NCI-H2171 (cell line): ENCODE measurements at places on chromosomes 6 and 20.
A peak's percentile ranks its signal among the peaks of the same experiment; 100 is the strongest.

DNA sequence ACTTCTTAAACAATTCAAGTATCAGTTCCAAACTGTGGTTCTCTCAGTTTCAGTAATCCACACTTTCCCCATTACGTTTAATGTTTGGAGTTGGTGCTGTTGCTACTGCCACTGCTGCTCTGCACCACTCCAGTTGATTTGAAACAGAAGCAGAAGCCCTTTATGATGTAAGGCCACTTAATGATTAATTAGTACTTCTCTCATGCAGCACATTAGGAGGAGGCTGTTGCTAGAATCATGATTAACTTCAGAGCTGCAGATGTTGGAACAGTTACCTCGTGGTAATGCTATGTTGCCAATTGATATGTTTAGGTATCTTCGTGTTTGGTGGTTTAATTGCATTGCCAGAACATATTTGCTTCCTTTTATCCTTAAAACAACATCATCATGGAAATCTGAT, 986.2 kb upstream of the CITED2 start:
- DNase-seq: no peak

DNA sequence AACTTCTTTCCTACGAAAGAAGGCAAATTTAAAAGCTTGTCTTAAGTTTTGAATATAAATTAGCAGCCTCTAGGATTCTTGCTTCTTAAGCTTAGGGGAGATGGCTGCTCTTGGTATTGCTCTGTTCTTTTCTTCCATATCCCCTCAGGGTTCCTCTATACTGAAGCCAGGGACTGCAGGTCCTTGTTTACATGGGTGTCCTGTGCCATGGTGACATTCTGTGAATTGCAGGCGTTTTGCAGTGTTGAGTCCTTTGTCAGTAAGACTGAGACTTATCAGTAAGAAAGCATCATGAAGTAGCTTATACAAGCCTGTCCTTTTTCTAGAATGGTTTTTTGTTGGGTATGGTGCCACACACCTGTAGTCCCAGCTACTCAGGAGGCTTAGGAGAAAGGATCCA, 147.8 kb downstream of the ARID1B start:
- DNase-seq: no peak

DNA sequence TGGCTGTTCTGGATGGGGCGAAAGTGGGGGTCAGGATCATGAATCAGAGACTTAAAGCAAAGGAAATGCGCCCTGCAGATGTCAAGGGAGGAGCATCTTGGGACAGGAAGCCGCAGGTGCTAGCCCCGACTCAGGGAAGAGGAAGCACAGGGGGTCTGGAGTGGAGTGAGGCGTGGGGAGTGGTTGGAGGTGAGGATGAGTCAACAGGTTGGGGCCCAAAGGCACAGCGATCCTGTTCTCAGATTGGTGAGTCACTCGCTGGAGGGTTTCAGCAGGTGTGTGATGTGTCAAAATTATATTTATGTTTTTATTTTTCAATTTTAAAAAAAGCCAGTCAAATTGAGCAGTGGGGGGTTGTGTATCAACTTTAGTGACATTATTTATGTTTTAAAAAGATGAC, 19.0 kb downstream of the PACSIN1 start:
- DNase-seq: no peak

GRCh38 chr20:48711696-48712464, 115.9 kb downstream of the PREX1 start:
- no peak for DNase-seq

GRCh38 chr6:711925-712324, 19.0 kb upstream of the EXOC2 start:
- no peak for DNase-seq

- no peak for DNase-seq
These were observed 235.4 kb downstream of the BTBD9 start for GRCh38 chr6:38404355-38404754.

GRCh38 chr6:56649782-56650181, 7.1 kb upstream of the DST start:
- no peak for DNase-seq

DNA sequence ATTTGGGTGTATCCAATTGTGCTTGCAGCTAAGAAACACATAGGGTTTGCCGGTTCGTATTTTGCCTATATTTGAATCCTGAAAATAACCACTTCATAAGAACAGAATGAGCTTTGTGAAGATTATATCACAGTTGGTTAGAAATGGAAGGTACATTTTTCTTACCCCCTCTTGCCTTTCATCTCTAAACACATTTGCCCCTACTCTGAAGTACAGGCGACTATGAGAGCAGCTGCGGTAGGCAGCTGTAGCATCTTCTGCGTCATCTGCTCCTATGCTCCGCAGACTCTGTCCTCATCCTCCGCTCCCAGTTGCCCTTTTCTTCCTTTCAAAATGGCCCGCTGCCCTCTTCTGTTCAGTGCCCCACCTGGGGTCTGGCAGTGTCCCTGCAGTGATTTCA, 47.6 kb upstream of the REV3L start:
- DNase-seq: peak; percentile 18

DNA sequence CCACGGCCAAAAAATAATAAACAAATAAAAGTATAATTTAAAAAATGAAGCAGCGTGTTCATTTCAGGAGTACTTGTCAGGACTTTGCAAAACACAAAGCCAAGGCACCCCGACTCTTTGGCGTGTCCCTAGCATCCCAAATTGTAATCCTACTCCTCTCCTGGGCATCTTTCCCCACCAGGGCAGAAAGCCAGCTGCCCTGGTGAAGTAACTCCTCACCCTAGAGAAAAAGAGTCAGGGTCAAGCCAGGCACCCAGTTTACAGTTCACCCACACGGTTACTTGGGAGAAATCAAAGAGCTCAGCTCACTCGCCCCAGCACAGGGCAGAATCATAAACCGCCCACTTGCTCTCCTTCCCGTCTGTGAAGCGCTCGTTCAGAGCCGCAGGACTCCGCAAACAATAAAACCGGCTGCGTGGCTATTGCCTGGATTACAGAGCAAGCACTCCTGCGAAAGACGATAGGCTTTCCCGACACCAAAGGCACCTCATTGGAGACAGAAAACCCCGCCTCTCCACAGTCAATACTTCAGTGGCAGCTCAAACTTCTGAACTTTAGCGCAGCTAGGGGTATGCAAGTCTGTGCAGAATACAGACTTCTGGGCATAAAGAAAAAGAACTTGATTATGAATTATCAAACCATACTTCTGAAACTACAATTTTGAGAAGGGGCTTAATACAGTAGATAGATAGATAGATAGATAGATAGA, 73.0 kb upstream of the NHSL1 start:
- peak; percentile 81 for DNase-seq

DNA sequence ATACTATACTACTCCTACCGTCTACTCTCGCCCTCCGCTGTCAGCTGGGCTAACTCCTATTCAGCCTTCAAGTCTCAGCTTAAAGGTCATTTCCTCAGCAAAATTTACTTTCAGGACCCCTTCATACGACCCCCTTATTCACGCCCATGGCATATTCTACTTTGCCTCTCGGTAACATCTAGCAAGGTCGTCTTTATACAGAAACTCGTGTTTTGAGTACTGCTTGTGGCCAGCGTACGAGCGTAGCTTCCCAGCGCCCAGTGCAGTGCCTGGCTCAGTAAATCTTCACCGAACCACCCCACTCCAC, 546 bp downstream of the CRNKL1 start:
- DNase-seq: no peak

GRCh38 chr20:62479156-62479555, 3.4 kb upstream of the GATA5 start:
- no peak for DNase-seq

DNA sequence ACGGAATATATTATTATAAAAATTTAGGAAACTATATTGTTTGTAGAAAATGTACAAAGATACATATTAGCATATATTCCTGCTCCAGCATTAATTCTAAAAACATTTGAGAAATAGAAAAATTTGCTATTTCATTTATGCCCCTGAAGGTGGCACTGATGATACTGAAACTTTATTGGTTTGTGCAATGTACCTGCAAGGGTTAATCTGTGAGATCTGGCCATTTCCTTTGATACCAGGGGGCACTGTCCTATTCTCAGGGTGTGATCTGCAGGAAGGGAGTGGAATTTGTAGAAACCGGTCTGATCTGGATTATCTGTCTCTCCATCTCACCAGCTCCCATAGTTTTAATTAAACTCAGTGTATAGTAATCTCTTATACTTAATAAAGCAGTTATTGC, 625.1 kb upstream of the IMPG1 start:
- DNase-seq: no peak

- DNase-seq: no peak
These were observed 237.2 kb downstream of the FARS2 start for GRCh38 chr6:5498579-5498899.

- no peak for DNase-seq
These were observed 629.1 kb upstream of the IMPG1 start for GRCh38 chr6:76701610-76702009.

DNA sequence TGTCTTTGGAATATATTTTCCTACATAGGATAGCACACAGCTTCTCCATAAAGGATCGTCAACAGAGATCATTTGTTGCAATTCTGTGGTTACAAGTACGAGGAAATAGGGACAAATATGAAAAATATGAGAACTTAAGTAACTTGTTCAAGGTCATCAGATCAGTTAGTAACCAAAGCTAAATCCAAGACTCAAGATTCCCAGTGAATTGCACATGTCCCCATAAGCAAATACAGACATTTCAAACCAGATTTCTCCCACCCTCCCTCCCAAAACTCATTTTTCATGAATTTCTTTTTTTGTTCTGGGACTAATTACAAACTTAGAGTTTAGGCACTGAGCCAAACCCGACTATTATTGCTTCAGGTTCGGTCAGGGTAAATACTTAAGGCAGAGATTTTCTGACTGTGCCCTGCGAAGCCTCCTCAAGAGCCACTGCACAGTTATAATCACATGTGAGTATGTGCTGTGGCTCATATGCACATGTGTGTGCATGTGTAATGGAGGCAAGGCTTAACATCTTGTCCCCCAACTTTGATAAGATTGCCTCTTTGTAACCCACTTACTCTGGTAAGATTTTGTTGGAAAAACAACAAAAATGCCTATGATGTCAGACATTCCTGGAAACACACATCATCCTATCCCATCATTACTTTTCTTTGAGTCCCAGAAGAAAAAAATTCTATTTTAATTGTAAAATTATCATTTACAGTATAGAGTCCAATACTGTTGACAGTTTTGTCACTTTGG, 216.2 kb downstream of the CD83 start:
- DNase-seq: no peak

- DNase-seq: peak; percentile 3
These were observed 6.5 kb upstream of the ZSCAN9 start for GRCh38 chr6:28218312-28219248.

DNA sequence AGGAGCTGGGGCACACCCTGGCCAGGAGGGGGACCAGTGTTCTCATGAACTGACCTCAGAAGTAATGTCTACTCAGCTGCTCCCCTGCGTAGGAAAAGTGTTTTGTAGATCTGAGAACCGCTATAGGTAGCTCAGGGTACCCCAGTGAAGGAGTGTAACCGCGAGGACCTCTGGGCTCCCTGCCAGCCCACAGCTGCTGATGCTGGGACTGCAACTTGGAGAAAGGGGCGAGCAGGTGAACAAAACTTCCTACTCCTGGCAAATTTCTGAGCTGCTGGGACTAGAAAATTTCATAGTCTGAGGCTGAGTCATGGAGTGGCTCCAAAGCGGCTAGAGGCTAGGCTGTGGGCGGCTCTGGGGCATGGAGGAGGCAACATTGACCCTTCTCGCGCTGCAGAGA, 51.9 kb downstream of the PYGB start:
- no peak for DNase-seq

GRCh38 chr6:159252955-159253508, 83.8 kb downstream of the FNDC1 start:
- peak; percentile 89 for DNase-seq

DNA sequence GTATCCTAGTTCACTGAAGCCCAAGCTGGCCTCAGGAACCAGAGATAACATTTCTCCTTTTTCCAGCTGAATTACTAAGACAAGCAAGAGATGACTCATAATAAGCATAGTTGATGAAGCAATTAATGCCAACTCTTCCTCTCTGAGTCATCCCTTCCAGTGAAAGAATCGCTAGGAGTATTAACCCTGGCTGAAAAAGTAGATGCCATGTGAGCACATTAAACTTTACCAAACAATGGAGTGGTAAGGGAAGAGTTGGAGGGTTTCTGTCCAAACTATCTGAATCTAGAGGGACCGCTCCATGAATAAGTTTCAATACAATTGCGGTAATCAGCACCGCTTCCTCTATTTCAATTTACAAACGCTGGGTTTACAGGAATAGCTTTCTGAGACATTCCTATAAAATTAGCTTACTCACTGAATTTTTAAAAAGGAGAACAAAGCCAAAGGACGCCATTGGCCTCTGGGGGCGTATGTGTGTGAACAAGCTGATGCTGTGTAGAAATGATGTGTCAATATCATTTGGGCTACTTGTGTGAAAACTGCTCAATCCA, 48.3 kb downstream of the ATXN1 start:
- no peak for DNase-seq

GRCh38 chr6:70345619-70346018, 42.7 kb upstream of the COL9A1 start:
- DNase-seq: no peak

DNA sequence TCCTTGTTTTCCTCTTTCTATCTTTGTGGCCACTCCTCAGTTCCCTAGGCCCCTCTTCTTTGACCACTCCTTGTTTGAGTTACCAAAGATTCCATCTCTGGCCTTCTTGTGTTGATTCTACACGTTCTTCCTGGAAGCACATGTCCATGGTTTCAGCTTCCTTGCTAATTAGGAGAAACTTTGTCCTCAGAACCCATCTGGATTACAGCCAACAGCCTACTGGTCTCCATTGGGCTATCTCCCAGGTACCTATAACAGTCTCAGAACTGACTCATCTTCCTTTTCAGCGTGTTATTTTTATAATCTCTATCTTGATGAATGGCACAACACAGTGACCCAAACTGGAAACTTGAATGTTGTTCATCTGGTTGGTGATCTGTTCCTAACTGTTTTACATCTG, 17.5 kb downstream of the PTPRA start:
- DNase-seq: no peak

DNA sequence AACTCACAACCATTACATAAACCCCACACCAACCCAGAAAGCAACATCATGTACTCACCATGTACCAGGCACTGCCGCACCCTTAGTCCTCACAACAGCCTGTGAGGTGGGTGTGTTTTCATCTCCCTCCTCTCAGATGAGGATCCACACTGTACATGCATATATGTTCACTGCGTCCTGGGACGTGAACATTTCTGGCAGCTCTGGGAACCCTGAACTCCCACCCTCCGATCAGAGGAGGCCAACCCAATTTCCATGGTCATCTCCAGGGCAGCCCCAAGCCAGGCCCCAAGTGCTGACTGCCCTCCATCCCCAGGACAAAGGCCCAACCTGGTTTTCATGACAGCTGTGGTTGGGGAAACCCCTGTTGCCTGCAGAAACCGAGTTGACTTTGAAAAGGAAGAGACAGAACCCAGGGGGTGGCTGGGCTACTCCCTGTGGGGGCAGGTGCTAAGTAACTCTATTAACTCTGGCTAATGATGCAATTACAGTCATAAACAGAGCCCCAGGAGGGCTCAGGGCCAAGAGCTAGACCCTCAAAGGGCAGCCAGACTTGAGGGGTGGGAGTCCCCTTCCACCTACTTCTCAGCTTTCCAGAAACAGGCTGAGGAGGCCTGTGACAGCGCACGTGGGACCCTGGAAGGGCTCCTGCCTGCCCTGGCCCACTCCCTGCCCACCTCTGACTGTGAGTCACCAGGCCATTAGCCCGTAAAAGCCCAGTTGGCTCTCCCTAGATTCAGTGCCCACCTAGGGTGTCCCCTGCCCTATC, 2.6 kb downstream of the TFEB start:
- no peak for DNase-seq
